ENCODE measurements at places on chromosomes 3 and 15.

DNA sequence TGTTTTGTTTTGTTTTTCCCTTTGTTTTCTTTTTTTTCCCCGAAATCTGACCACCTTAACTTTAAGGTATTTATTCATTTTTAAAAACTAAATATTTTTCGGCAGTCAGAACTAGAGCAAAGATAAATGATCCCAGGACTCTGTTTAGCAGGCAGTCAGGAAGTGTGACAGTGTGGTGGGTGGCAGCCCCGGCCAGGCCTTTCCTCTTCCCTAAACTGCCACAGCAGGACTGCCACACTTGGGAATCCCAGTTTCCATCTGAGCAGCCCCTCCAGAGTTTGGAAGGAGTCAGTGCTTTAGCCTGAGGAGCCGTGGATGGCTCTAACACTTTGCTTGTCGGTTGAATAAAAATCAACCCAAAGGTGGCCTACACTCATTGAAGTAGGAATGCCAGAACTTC is 6.9 kb downstream of the CCRL2 start:
- no peak for DNase-seq

- no peak for DNase-seq
Measured at GRCh38 chr15:89197503-89197971, 23.8 kb downstream of the RLBP1 start.

- DNase-seq: peak; percentile 92
Measured at GRCh38 chr3:127628788-127629466, at the start of gene PODXL2. Gene PODXL2 (plus strand): TSS chr3:127629185. CDS start chr3:127629220, 35 bp downstream.

GRCh38 chr3:189621948-189622603 is 9.1 kb upstream of the TP63 start:
- no peak for DNase-seq

GRCh38 chr3:35832140-35832571 is 192.8 kb downstream of the ARPP21 start:
- no peak for DNase-seq

DNA sequence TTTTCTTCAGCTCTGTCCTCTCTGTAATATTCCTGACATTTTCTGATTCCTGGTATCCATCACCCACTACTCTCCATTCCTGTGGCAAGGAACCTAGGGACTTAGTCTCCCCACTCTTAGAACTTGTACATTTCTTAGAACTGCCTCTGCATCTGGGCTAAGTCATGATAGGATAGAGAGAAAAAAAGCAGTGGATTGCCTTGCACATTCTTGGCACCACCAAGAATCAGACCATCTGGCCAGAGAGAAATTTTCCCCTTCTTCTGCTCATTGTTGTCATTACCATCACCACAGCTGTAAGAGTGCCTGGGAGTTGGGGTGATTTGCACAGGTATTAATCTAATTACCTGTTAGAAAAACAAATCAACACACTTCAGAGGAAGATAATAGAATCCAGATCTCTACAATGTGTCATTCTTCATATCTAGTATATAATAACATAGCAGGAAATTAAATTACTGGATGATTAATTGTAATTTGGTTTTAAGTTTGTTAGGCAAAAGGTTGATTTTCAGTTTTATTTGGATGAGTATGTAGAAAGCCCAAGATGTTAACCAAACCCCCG is 264.8 kb upstream of the ZPLD1 start:
- no peak for DNase-seq

DNA sequence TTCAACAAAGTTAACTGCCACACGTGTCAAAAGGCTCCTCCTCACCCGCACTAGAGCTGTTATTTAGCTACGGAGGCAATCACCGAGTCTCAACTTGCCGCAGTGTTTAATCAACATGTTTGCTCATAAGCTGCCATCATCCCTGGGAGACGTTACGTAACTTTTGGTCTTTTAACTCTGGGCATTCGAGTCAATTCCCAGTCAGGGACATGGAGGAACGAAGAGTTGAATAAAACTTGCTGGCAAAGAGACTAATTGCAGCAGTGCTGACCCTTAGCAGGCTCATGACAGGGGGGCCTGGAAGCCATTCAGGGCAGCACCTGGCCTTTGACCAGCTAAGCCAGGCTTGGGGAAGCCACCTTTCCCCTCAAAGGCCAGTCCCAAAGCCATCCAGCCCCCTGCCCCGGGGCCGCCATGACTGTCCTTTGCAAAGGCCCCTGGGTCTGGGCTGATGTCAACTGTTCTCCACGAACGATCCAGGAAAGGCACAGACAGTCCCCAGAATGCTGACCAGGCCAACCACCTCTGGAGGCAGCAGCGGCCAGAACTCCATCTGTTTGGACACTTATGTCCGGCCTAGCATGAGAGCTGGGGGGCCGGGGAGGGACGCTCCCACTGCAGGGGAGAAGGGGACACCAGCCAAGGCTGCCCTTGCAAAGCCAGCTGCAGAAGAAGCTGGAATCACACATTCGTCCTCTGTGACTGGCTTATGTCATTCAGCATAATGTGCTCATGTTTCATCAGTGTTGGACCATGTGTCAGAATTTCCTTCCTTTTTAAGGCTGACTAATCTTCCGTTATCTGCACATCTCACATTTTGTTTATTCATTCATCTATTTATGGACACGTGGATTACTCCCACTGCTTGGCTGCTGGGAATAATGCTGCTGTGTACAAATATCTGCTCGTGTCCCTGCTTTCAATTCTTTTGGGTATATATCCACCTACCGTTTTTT is 43.7 kb downstream of the PCSK6 start:
- peak; percentile 26 for DNase-seq

GRCh38 chr3:143283432-143284128 is 164.0 kb downstream of the CHST2 start:
- DNase-seq: peak; percentile 5

GRCh38 chr3:98233468-98233867 is 30.6 kb upstream of the OR5H6 start:
- DNase-seq: no peak

DNA sequence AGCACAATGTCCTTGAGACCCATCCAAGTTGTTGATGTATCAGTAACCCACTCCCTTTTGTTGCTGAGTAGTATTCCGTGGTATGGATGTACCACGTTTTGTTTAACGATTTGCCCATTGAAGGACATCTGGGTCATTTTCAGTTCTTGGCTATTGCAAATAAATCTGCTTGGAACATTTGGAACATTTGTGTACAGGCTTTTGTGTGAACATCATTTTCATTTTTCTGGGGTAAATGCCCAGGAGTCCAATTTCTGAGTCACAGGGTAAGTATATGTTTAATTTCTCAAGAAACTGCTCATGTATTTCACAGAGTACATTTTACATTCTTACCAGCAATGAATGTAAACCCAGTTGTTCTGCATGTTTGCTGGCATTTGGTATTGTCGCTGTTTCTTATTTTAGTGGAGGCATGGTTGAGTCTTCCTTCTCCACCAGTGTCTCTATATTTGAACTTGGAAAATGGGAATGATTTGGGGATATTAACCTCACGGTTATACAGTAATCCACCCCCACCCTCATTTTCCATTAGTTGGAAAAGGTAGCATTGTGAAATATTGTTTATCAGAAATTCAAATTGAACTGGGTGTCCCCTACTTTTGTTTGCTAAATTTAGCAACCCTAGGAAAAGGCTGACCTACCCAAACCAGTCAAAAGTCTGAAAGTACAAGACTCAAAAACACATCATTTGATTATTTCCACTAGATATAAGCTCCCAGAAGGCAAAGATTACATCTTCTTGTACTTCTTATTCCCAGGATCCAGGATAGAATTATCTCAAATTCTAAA is 30.8 kb downstream of the POMGNT2 start:
- no peak for DNase-seq

DNA sequence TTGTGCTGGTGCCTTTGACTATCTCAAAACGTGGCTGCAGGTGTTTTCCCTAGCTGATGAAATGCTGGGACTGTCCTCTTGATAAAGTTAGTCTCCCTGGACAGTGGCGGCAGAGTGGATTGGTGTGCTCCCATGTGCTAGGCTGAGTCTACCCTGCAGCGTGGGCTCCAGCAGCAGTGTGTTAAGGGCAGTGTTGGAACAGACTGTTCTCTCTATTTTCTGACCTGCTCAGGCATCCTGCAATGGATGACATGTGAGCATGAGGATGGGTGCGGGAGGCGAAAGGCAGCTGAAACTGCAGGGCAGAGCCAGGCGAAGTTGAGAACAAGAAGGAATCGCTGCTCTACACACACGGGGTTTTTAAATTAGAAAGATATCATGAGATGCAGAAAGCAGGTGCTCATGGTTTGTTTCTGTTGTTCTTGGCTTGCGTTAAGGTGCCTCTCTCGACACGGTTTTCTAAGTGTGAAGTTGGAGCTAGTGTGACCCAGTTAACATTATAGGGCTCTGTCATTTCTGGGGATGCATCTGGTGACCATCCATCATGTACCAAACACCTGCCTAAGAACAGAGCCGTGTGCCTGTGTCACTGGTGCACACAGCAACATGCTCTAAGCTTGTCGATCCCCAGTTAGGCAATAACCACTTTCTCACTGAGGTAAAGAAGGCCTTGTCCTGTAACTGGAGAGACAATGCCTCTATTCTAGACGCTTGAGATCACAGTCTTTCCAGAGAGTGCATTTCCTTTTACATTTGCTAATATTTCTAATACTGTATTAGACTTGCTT is 44.3 kb downstream of the SLCO3A1 start:
- no peak for DNase-seq

- DNase-seq: peak; percentile 9
Measured at GRCh38 chr3:196537319-196537984, 22.3 kb upstream of the SMCO1 start.

- no peak for DNase-seq
Measured at GRCh38 chr3:123909785-123910184, 25.7 kb upstream of the MYLK start.

DNA sequence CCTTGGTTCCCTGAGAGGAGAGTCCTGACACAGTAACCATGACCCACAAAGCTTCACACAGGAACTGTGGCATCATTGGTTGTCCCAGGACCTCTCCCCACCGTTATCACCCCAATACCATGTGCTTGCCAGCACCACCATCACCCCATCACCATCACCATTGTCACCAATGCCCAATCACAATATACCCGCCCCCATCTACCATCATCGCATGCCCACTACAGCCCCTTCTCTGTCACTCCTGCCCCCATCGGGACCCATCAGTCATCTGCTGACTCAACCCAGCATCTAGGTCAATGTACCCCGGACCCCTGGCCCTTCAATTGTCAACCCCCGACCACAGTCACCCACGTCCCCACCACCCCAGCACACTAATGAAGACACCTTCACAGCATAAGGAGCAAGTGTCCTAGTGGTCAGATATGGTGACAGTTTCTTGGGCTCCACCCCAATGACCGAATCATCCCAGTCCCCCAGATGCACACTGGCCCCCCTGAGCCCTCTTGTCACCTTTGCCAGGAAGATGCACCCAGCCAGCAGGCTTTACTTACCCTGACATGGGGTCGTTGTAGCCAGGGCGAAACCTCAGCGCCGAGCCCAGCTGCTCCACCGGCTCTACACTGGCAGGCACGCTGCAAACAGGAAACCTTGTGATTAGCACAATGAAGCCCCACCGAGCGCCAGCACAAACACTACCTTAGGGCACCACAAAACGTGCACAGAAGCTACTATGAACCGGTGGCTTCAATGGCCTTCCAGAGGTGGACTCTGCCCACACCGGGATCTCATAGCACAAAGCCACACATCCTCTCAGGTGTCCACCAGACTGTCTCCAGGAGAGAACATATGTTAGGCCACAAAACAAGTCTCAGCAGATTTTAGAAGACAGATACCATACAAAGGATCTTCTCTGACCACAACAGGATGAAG is 25.1 kb downstream of the SHISA5 start:
- no peak for DNase-seq

DNA sequence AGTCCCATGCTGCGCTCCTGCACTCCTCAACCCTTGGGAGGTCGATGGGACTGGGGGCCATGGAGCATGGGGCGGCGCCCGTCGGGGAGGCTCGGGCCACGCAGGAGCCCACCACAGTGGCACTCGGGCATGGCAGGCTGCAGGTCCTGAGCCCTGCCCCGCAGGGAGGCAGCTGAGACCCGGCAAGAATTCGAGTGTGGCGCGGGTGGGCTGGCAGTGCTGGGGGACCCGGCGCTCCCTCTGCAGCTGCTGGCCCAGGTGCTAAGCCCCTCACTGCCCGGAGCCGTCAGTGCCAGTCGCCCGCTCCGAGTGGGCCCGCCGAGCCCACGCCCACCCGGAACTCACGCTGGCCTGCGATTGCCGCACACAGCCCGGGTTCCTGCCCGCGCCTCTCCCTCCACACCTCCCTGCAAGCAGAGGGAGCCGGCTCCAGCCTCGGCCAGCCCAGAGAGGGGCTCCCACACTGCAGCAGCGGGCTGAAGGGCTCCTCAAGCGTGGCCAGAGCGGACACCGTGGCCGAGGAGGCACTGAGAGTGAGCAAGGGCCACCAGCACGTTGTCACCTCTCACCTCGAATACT is 200.3 kb downstream of the ROBO2 start:
- DNase-seq: no peak

DNA sequence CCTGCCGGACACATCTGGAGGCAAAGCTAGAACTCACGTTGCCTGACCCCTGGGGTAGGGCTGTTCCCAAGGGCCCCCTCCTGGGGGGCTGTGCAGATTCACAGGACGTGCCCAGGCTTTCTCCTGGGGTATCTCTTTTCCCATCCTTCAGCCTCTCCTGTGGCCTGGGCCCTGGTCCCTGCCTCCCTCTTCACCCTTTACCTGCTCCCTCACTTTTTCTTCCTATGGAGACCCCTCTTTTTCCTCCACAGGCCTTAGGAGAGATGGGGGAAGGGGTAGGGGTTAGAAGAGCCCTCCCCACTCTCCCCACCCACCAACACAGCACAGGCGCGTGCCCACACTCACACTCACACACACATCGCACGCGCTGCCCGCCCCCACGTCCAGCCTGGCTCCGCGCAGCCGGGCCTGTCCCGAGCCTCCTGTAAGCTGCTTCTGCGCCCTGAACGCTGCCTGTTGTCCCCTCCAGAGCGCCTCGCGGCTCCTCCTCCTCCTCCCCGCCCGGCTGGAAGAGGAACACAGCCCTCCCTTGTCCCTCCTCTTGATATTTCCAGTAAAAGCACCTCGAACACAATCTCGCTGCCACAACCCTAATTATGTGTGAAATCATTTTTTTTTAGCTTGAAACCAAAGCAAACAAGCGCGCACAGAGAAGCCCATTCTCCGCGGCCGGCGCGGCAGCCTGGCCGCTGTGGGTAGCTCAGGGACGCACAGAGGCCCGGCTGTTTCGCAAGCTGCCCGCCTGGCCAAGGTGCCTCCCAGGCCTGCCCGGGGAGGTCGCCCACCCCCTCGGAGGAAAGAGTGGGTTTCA is 33.9 kb upstream of the ACAN start:
- no peak for DNase-seq

- DNase-seq: no peak
Measured at GRCh38 chr3:155010416-155010815, 69.7 kb upstream of the MME start.

Measured in urothelium cell line (cell line).